GM12878 (cell line): ENCODE measurements at places on chromosomes 6 and 20. TPM values are rescaled to one million over a fixed set of nuclear protein-coding genes. Genes with fewer than 3 reads are reported as not detected.

GHRH gene
- total RNA-seq = not detected in 2 replicates

ARMC2 gene
- total RNA-seq = not detected in 2 replicates

TSHZ2 gene
- 0.27 and 0.36 TPM in 2 replicates for total RNA-seq

PCSK2 gene
- total RNA-seq = not detected in 2 replicates

SF3B5 gene
- total RNA-seq = 259 and 261 TPM in 2 replicates

PLCB4 gene
- 0.05 TPM in 1 of 2 replicates, not detected in the other for total RNA-seq

FKBP1C gene
- total RNA-seq = 1.3 and 1.5 TPM in 2 replicates

RPS6KA2 gene
- 0.53 and 1.0 TPM in 2 replicates for total RNA-seq

ELOVL2 gene
- not detected in 2 replicates for total RNA-seq

RIPOR3 gene
- 0.05 TPM in 1 of 2 replicates, not detected in the other for total RNA-seq

PABPC1L gene
- 29.0 and 35.0 TPM in 2 replicates for total RNA-seq

- DNase-seq = no peak
Measured at GRCh38 chr6:45576648-45577624, 199.2 kb upstream of the SUPT3H start.

DNA sequence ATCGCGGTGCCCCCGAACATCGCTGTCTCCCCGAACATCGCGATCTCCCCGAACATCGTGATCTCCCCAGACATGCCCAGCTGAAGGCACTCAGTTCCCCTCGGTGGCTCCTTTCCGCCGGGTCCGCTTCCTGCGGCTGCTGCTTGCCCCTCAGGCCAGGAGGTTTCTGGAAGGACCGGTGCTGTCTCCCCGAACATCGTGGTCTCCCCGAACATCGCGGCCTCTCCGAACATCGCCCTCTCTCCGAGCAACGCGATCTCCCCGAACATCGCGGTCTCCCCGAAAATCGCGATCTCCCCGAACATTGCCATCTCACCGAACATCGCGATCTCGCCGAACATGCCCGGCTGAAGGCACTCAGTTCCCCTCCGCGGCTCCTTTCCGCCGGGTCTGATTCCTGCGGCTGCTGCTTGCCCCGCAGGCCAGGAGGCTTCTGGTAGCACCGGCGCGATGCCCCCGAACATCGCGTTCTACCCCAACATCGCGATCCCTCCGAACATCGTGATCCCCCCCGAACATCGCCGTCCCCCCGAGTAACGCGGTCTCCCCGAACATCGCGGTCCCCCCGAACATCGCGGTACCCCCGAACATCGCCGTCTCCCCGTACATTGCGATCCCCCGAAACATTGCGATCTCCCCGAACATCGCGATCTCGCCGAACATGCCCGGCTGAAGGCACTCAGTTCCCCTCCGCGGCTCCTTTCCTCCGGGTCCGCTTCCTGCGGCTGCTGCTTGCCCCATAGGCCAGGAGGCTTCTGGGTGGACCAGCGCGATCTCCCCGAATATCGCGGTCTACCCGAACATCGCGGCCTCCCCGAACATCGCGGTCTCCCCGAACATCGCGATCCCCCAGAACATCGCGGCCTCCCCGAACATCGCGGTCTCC lies 808 bp downstream of the ULBP1 start:
- DNase-seq = no peak

DNA sequence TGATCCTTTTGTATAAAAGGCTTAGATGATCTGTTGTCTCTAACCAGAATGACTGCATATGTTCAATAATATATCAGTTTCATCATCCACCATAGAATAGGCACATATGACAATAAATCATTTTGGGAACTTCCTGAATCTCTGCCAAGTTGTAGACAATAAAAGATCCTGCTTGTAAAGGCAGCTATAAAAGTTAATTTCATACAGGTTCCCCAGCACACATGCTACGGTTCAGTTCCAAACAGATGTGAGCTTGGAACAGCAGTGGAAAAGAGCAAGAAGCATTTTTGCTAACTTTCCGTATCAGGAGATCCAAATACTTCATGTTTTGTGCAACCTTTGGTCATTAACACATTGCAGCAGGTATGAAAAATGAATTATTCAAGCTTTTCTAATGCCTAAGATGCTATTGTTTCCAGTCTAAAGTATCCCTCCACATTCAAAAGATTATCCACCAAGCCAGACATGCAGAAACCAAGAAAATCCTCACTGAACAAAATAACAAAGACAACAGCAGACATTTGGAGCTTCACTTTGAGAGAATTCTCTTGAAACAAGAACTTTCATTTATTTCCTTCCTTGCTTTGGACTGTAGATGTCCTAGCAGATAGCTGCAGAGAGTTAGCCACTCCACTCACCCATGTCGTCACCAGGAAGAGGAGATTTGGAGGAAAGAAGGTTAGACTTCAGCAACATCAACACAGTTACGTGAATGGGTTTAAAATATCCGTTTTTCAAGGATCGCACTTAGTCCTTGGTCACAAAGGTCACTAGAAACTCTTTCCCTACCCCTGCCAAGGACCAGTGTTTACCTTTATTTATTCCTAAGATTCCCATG lies 453.5 kb upstream of the JARID2 start:
- DNase-seq = no peak

GRCh38 chr6:68657374-68658139 lies 22.5 kb downstream of the ADGRB3 start:
- DNase-seq = no peak

- DNase-seq = no peak
Measured at GRCh38 chr20:16260911-16261310, 312.3 kb downstream of the KIF16B start.

- no peak for DNase-seq
Measured at GRCh38 chr20:6921717-6922386, 154.4 kb downstream of the BMP2 start.

- no peak for DNase-seq
Measured at GRCh38 chr6:36701401-36701991, 3.9 kb downstream of the RAB44 start.

DNA sequence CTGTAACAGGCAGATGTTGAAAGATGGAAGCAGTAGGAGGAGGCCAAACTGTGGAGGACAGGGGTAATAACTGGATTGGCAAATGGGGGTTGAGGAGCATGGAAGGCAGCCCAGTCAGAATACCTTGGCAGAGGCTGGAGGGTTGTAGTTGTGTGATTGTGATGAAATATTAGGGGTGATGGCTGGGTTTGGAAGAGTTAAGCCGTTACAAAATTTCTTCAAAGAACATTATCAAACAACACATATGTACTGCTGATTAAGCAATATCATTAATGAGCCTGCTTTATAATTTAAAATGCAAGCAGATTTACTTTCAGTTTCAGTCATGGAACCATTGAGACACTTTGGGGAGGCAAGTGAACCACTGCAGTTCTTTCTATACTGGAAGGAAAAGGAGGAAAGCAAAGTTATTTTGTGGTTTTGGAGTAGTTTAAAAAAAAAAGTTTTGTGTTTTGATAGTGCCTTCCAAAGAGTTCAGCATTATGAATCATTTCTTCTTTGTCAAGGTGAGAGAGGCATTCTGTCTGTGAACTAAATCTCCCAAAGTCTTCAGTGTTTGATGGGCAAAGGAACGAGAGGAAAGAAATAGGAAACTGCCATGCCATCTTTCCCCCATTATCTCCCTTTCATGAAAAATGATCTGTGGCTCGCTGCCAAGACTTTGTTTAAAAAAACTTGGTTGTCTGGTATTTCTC lies 20.7 kb downstream of the FOXO3 start:
- DNase-seq = no peak

DNA sequence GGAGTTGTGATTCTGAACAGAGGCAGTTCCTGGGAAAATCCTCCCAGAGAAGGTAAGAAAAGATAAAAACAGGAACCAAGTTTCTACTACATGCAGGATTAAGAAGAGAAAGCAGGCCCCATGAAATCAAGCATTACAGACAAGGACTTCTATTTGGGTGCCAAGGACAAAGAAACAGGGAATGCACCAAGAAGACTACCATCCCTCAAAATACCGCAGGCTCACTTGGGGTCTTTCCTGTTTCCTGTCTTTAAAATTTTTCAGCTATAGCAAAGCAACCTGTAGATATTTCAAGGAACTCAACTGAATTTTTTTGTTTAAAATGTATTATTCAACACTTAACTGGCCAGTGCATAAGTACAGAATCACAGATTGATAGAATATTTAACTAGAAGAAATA lies 107.5 kb downstream of the THEMIS start:
- no peak for DNase-seq

DNA sequence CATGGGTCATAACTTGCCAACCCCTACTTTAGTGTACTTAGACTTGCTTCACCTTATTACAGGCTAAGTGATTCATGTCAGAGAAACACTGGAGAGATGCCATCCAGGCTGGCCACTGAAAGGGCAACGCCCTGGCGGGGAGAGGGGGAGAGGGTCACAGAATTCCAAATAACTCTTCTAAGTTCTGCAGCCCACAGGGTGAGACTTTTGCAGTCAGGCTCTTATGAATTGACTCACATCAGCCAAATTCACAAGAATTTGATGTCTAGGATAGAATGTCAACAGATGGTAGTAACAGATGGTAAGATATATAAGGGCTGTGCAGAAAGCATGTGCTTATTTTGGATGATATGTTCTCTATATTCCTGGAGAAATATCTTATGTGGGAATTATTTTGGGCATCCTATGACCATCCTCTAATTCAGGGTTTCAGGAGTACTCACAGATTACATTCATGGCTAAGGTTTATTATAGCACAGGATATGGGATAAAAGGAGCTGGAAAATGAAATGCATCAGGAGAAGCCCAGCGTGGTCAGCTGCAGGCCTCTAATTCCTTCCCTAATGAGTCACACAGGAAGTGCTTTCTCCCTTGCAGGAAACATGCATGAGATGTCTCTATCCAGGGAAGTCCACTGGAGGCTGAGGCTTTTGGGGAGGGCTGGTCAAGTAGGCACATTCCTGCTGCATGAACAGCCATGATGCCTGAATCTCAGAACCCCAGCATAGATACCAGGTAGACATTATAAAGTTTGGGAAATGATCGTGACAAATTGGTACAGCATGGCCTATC lies 58.7 kb upstream of the RIN2 start:
- no peak for DNase-seq

GRCh38 chr6:163837691-163838431 lies 423.3 kb downstream of the QKI start:
- DNase-seq = no peak

DNA sequence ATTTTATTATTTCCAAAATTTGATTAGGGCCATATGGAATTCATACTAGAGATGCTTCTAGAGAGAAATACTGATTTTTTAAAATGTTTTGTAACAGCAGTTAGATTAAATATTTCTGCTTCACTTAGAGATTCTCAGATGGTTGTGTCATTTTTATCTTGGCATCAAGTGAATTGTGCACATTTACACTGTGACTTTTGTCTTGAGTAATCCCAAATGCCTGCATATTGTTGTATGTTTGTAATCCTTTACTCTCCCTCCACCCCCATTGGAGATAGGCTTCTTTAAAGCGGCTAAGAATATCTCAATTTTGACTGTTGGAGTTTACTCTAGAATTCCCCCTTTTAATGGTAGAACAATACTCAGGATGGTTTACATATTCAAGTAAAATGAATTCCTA lies 19.0 kb downstream of the STX16 start:
- no peak for DNase-seq

DNA sequence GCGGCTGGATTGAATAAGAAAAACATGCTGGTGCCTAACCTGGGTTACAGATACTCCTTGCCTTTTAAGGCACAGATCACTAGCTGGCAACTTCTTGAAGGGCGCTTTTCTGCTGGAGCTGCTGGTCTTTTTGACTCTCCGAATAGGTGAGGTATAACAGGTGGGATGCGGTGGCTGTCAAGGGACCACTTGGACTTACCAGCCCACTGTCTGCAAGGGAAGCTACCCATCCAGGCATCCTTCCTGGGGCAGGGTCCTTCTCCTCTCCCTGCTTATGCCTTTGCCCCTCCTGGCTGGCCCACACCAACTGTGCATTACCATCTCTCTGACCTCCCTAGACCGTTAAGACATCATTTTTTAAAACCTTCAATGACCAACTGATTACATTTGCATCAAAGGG lies 57.4 kb downstream of the NPEPL1 start:
- DNase-seq = no peak

- DNase-seq = no peak
Measured at GRCh38 chr20:6959900-6960312, 192.4 kb downstream of the BMP2 start.

- no peak for DNase-seq
Measured at GRCh38 chr6:42933205-42933604, 3.9 kb downstream of the CNPY3 start.

DNA sequence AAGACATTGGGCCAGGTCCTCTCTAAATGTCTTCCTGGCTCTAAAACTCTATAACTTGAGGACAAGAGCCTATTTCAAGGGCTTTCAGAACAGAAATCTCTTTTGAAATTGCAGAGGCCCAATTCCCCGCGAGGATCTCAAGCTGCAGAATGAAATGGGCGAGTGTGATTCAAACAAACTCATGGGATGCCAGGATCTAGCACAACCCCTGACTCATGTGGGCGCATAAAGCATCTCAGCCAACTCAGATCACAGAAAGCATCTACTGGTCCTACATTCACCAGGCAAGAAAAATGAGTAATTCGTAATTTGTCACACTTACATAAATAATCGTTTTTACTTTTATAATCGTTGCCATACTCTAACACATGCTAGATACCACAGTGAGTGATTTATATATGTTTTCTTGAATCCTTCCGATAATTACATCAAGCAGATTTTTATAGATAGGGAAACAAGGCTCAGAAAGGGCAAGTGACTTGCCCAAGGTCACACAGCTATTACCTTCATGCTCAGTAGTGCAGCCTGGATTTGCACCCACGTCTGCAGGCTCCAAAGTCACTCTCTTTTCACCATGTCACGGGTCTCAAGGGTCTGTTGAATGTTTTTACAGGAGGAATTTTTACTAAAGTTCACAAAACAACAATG lies 26.2 kb downstream of the FOXF2 start:
- DNase-seq = no peak

GRCh38 chr20:17940224-17940971 lies 28.2 kb downstream of the SNX5 start:
- no peak for DNase-seq

DNA sequence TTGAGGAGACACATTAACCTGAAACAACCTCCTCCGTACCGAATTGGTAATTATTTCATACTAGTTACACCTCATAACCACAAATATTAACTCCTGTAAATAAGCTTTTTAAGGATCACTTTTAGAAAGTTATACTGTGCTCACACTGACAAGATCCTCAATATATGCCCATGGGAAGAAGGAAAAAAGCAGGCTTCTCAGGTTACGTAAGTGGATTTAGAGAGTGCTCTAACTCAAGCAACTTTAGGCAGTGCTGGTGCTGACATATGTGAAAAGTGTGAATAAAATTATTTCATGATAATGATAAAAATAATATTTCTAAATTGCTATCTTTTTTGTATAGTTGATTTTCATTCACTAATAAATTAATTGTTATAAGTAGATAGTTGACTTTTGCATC lies 76.1 kb downstream of the PRKN start:
- no peak for DNase-seq

- no peak for DNase-seq
Measured at GRCh38 chr6:36997811-36998722, 7.4 kb upstream of the FGD2 start.

GRCh38 chr6:30935018-30935417 lies 3.0 kb upstream of the SFTA2 start:
- DNase-seq = no peak

GRCh38 chr6:139540276-139540675 lies 165.8 kb upstream of the CITED2 start:
- peak; percentile 32 for DNase-seq

GRCh38 chr20:63427206-63427605 lies 45.2 kb downstream of the KCNQ2 start:
- DNase-seq = no peak
